Activated CD8-positive, alpha-beta memory T cell treated with anti-CD3 and anti-CD28 coated beads for 1 hour (primary cell): ENCODE measurements at places on chromosomes 3 and 15.
A peak's percentile ranks its signal among the peaks of the same experiment; 100 is the strongest.

- DNase-seq, result no peak
These were observed 1001.6 kb downstream of the ROBO2 start for GRCh38 chr3:78041486-78041885.

DNA sequence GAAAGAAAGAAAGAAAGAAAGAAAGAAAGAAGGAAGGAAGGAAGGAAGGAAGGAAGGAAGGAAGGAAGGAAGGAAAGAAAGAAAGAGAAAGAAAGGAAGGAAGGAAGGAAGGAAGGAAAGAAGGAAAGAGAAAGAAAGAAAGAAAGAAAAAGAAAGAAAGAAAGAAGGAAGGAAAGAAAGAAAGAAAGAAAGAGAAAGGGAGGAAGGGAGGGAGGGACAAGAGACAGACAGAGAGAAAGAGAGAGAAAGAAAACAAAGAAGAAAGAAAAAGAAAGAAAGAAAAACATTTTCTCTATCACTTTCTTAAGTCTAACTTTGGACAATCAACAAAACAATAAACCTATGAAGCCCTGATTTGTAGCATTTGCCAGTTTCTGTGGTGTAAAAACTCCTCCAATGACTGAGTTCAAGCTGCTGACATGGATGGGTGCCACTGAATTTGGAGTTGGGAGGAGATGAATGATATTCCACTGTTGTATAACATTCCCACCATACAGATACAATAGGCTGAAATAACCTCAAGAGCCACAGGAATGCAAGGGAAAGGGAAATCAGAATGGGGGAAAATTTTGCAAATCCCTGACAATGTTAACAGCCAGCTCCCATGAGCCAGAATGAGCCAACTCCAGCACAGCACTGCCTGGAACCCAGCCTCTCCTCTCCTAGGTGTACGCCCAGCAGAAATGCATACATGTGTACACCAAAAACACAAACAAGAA is 15.0 kb upstream of the RTP3 start:
- DNase-seq, result no peak

GRCh38 chr3:55790596-55791350 is 303.7 kb upstream of the WNT5A start:
- DNase-seq, result no peak

DNA sequence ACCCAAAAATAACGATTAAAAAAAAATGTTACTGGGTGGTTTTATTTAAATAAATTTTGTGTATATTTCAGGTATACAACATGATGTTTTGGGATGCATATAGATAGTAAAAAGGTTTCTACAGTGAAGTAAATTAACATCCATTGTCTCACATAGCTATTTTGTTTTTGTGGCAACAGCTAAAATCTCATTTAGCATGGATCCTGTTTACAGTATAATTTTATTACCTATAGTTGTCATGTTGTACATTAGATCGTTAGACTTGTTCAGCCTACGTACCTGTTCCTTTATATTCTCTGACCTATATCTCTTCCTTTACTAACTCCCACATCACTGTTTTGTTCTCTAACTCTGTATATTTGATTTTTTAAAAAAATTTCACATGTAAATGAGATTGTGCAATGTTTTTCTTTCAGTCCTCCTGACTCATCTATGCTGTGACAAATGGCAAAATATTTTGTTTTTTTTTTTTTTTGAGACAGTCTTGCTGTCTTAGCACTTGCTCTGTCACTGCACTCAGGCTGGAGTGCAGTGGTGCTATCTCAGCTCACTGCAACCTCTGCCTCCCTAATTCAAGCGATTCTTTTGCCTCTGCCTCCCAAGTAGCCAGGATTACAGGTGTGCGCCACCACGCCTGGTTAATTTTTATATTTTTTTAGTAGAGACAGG is 45.6 kb downstream of the OIP5 start:
- no peak for DNase-seq

DNA sequence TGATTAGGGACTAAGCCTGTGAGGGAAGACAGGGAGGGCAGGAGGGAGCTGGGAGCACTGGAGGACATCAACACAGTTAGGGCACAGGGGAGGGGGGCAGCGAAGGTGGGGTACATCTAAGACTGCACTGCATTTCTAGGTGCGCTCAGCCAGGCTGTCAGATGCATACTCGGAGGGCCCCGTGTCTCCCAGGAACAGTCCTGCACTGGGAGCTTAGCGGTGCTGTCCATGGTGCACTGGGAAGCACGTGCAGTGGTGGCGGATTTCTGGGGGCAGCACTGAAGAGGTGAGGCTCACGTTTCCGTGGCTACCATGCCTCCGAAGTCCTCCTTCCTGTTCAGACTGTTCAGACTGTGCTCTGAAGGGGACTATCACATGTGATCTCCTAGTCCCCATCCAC is 54.4 kb downstream of the ROPN1B start:
- no peak for DNase-seq

DNA sequence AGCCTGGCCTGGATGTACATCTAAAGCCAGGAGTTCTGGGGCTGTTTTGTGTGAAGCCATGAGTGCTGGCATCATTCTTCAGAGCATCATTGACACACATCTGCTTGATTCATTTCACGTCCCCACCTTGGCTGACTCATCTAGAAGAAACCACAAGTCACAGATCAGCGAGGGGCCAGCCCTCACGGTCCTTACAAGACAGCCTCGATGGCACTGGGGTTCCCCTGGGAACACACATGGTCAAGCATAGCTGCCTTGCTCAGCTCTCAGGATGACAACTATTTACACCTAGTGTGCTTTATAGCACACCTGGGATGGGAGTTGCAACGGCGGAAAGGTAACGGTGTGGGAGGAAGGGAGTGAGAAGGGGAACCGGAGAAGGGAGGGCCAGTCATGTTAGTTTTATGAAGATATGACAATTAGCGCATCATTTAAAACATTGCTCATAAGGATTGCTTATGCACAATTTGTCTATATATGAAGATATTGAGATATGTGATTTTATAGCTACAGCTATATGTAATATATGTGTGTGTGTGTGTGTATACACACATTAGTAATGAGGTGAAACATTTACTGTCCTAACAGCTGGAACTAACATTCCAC is 227.1 kb downstream of the RPLP1 start:
- no peak for DNase-seq

GRCh38 chr3:142782616-142783015 is 58.8 kb downstream of the TRPC1 start:
- DNase-seq, result no peak

DNA sequence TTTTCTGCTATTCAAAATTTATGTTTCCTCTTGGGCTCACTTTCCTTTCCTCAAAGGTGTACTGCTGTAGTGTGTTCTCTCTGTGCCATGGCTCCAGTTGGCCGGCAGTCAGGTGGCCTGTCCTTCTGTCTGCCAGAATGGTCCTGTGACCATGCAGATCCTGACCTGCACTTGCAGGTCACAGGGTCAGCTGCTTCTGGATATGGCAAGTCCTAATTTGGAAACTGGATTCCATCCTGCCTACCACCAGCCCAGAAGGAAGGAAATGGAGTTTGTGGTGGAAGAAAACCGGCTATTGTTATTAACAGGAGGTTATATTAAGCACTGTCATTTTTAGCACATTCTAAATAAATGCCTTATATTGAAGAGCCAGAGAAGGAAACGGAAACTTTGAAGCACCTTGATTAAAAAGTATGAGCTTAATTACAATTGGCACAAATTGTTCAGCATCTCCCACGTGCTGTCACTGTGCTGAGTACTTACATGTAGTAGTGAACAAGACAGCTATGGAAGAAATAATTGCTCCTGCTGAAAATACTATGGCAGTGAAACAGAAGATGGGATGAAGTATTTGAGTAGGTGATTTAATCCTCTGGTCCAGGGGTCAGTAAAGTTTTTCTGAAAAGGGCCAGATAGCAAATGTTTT is 362.8 kb downstream of the PTPRG start:
- no peak for DNase-seq

- DNase-seq, result peak; percentile 42
These were observed 624 bp downstream of the AKAP13 start for GRCh38 chr15:85380812-85381642.

- no peak for DNase-seq
These were observed 58.4 kb downstream of the ASTE1 start for GRCh38 chr3:130968221-130968620.

DNA sequence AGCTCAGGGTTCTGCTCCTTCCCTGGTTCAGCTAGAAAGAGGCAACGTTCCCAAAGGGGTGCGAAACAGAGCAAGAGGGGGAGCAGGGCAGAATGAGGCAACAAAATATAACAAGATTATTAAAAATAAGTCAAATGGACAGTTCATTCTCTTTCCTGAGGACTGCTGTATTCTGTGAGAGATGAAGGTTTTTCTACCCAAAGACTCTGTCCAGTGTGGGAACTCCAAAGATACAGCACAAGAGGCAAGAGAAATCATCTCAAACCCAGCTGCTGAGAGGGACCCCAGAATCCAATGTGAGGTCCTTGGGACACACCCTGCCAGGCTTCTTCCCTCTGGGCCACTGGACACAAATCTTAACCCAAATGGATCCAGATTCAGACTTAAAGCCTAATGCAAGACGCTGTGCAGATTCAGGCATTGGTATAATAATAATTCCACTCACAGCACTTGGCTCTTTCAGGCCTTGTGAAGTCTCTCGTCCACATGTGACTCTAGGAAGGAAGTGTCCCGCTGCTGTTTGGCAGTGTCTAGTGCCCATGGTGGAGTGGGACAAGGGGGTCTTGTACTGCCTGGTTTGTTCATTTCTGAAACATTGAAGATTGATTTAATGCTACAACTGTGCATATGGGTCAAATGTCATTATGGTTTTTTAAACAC is 14.5 kb upstream of the ARHGAP31 start:
- DNase-seq, result no peak

DNA sequence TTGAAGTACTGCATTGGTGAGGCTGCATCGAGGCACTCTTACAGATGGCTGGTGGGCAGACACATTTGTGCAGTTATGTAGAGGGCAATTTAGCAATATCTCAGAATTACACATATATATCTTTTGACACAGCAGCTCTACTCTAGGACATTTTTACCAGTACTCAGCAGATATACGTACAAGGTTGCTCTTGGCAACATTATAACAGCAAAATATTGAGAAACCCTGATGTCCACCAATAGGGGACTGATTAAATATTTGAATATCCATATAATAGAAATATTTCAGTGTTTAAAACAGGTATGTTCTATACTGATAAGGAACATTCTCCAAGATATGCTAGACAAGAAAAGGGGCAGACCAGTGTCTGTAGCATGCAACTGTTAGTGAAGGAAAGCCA is 7.9 kb upstream of the FBXO22 start:
- no peak for DNase-seq

- no peak for DNase-seq
These were observed 224.8 kb upstream of the DCBLD2 start for GRCh38 chr3:99126316-99126715.

- no peak for DNase-seq
These were observed 84.2 kb upstream of the PIAS1 start for GRCh38 chr15:67969892-67970291.

- no peak for DNase-seq
These were observed 167.8 kb downstream of the TAFA4 start for GRCh38 chr3:68764554-68764953.

- DNase-seq, result no peak
These were observed 471.4 kb upstream of the NAALADL2 start for GRCh38 chr3:174387736-174388135.

GRCh38 chr15:58666957-58667356 is 82.5 kb downstream of the ADAM10 start:
- no peak for DNase-seq

DNA sequence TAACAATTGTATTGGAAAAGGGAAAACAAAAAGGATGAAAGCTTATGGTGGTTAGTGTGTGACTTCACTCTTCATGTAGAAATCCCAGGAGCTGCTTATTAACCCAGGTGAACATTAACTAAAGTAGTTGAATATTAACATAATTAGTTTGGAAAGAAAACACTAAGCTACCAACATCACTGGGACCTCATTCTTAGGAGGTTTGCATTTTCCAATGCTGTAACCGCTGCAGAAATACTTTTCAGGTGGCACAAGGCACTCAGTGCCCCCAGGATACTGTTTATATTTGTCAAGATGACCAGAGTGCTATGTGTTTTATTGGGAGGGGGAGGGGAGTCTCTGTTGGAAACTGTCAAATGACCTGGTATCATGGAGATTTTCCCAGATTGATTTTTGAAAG is 25.9 kb upstream of the VILL start:
- no peak for DNase-seq

- DNase-seq, result no peak
These were observed 56.1 kb upstream of the CPNE4 start for GRCh38 chr3:132090921-132091320.

DNA sequence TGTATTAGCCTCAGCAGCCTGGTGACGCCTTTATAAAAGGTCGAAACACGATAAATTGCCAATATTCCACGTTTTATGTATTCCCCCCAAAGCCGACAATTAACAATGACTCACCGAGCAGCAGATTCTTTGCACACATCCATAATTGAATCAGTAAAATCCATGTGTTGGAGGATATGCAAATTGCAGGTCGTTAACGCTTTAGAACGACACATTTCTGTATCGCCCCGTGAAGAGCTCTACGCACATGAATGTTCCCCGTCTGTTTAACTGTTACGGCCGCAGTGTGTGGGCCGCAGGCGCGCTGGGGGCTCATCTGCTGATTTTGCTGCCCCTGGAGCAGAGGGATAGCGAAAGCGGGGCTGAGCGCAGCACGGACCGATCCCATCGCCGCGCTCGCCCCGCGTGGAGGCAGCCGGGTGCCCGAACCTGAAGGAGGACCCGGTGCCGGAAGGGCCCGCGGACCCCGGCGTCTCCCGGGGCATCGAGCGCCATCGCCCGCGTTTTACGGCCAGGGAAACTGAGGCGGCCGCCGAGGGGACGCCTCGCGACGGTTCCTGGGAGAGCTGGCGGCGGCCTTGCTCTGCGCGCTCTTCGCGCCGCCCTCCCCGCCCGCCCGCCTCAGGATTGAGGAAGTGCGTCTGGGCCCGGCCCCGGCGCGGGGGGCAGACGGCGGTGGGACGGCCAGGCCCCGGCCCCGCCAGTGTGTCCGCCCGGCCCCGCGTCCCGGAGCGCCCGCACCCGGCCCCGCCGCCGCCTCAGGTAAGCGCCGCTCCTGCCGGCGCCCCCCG is at the start of gene LRRK1:
LRRK1 (plus strand) TSS at position 668 of the 791 bp plus-strand sequence. CDS start 5,276 bp downstream, outside the sequence.
- DNase-seq, result no peak

GRCh38 chr3:100131241-100131640 is 16.9 kb upstream of the FILIP1L start:
- no peak for DNase-seq

GRCh38 chr3:30766522-30766921 is 127.9 kb downstream of the GADL1 start:
- DNase-seq, result no peak

DNA sequence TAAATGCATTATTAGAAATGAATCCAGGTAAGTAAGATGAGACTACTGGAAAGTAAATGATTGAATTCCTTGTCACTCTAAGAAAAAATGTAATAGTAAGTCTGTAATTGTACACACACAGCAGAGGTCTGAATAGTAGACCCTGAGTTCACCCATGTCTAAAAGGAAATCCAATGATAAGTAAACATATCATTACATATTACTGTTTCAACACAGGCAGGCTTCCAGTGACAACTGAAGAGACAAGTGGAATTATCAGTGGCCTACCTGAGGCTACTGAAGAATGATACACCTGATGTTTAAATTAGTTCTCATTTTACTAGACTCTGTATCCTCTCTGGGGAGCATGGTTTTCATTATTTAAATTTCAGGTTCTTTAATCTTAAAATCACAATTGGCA is 6.2 kb upstream of the CCNL1 start:
- DNase-seq, result no peak
